ENCODE measurements at places on chromosomes 16 and 17.

DNA sequence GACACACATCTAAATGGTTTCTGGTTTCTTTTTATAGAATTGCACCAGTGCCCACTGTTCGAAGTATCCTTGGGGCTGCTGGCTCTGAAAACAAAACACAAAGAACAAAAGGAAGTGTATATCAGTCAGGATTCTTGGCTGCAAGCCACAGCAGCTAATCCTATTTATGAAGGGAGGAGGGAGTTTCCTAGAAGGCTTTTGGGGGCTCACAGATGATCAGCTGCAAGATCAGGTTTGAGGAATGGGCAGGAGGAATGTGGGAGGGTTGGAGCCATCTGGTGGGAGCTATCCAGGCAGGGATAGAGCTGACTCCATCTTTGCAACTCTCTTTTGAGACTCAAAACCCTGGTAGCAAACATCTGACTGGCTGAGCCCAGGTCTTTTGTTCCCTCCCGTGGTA, 118.3 kb upstream of the EEF2KMT start:
- no peak for DNase-seq

DNA sequence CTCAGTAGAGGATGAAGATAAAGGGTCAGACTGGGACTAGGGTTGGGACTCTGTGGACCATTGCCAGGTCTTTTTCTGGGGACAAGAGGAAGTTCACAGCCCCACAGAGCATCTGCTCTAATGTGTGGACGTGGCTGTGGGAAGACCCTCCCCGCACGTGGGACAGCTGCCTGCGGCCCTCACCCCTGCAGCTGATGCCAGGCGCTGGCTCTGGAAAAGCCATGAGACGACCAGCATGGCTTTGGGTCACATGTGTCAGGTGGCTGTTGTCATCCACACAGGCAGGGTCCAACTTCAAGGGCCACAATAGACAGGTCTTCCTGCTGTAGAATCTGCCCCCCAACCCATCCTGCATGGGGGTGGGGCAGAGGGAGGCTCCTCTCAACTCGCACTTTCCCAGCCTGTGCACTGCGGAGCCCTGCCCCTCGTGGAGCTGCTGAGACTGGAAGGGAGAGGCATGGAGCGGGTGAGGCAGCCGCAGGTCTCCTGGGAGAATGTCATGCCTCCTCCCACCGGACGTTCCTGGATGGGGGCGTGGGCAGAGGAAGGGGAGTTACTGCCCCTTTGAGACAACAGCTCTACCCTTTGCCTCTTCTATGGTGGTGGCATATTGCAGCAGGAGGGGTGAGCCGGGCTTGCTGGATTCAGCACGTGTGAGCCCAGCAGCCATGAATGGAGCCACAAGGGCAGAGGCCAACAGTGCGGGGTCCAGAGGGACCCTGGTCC, 53.4 kb downstream of the PIMREG start:
- DNase-seq = no peak

DNA sequence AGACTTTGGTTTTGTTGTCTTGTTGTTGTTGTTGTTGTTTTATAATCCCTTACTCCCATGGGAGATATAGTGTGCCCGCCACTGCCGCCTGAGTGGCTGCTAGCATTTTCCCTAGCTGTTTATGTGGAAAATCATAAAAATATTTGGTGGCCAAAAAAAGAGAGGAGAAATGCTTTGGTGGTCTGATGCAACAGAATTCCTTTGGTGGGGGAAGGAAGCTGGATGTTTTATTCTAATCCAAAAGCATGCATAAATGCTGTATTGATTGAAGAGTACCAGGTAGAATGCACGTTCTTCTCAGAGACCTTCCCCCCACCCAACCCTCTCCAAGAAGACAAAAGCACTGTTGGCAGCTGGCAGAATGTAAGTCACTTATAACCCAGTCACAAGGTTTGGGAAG, 93.2 kb downstream of the C17orf67 start:
- DNase-seq = no peak

GRCh38 chr17:27977751-27978688, 64.5 kb upstream of the NLK start:
- no peak for DNase-seq

GRCh38 chr16:76777721-76778465, 413.1 kb upstream of the MON1B start:
- DNase-seq = no peak

GRCh38 chr16:15034266-15035162, 21.4 kb downstream of the NTAN1 start:
- DNase-seq = no peak

DNA sequence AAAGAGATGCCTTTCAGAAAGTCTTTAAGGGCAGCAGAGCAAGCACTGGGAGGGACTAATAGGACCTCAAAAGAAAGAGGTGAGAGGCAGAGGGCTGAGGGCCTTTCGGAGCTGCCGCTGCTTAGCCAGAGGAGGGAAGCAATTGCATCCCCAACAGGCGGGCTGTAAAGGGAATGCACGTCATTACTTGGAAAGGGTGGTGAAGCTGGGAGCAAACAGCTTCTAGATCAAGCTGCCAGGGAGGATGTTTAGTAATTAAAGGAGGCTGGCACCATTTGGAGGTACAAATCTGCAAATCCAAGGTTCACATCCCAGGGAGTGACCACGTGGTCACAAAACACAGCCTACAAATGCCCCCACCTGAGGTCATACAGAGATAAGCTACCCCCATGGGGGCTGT, 429.0 kb upstream of the RBFOX1 start:
- no peak for DNase-seq

- no peak for DNase-seq
These were observed 6.3 kb upstream of the HOXB2 start for GRCh38 chr17:48551214-48551555.

- no peak for DNase-seq
These were observed 11.0 kb upstream of the CAPNS2 start for GRCh38 chr16:55555436-55555835.

- DNase-seq = peak; percentile 21
These were observed 104.7 kb downstream of the MRM1 start for GRCh38 chr17:36705874-36706731.

DNA sequence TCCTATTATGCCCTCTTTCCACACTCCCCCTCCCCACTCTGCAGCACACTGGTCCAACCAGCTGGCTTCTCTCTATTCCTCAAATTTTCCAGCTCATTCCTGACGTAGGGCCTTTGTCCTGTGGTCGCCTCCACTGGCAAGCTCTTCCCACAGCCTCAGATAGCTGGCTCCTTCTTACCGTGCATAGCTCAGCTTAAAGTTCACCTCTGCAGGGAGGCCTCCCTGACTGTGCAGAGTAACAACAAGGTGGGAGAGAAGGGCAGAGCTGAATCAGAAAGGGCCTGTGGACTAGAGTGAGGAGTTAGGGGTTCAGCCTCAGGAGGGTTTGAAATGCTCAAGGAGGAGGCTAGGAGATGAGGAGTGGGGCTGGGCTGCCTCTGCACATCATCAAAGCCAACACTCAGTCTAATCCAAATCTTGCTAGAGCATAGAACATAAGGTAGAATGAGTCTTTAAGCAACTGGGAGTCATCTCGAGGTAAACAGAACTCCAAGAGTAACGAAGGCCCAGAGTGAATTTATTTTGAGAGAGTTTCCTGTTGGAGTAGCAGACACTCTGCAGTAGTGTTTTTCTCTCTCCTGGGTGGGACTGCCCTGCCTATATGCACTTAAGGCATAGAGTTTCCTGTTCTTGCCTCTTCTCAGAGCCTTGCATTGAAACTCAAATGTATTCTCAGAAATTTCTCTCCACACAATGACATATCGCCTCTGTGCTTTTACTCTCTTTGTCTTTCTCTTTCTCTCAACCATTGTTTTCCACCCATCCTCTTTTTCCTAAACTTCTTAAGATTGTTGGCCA, 19.4 kb downstream of the SPPL2C start:
- DNase-seq = no peak

DNA sequence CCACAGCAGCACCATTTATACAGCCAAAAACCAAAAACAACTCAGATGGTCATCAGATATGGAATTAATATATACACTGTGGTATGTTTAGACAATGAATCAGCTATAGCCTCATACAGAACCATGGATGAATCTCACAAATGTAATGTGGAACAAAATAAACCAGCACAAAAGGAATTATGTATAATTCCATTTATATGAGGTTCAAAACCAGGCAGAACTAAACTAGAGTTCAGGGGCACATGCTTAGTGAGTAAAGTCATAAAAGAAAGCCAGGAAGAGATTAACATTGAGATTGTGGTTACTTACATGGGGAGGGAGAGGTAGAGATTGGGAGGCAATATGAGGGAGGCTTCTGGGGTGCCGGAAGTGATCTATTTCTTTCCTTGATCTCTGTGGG, 231.1 kb downstream of the COPRS start:
- no peak for DNase-seq

All from T-helper 9 cell (primary cell).